Vagina (tissue), 2 donors: ENCODE measurements at places on chromosomes 5 and 9. TPM values are rescaled to one million over a fixed set of nuclear protein-coding genes. Genes with fewer than 3 reads are reported as not detected.

The SHISAL2B gene
- total RNA-seq, result not detected

The FAM120A gene
- 98.2 TPM for total RNA-seq

The C5orf46 gene
- total RNA-seq, result not detected

The ABLIM3 gene
- 50.8 TPM for total RNA-seq

The SPAG8 gene
- total RNA-seq, result not detected

The SLU7 gene
- 24.3 TPM for total RNA-seq

The GTF2H2 gene
- 10.8 TPM for total RNA-seq

The TMOD1 gene
- 21.1 TPM for total RNA-seq

The SLC34A1 gene
- not detected for total RNA-seq

GRCh38 chr9:36991516-36992134 is 42.4 kb downstream of the PAX5 start:
- H3K27me3 ChIP-seq, result no peaks in the 10 kb centered on the region
- no peak for DNase-seq
- H3K36me3 ChIP-seq, result no peaks in the 10 kb centered on the region
- peaks cover 1% of the 10 kb centered on the region for H3K4me1 ChIP-seq

GRCh38 chr9:133347515-133347984 is 381 bp downstream of the MED22 start:
- H3K27me3 ChIP-seq, result no peaks in the 10 kb centered on the region
- DNase-seq, result no peak
- H3K27ac ChIP-seq, result peak overlapping the region; percentile 84
- H3K4me3 ChIP-seq, result peak overlapping the region; percentile 82
- H3K4me1 ChIP-seq, result peaks cover 31% of the 10 kb centered on the region

- peaks cover 66% of the 10 kb centered on the region for H3K4me1 ChIP-seq
- H3K4me3 ChIP-seq, result no peak overlapping the region
- no peak for DNase-seq
- no peaks in the 10 kb centered on the region for H3K36me3 ChIP-seq
Measured at GRCh38 chr9:136564379-136564988, 18.6 kb upstream of the NOTCH1 start.

DNA sequence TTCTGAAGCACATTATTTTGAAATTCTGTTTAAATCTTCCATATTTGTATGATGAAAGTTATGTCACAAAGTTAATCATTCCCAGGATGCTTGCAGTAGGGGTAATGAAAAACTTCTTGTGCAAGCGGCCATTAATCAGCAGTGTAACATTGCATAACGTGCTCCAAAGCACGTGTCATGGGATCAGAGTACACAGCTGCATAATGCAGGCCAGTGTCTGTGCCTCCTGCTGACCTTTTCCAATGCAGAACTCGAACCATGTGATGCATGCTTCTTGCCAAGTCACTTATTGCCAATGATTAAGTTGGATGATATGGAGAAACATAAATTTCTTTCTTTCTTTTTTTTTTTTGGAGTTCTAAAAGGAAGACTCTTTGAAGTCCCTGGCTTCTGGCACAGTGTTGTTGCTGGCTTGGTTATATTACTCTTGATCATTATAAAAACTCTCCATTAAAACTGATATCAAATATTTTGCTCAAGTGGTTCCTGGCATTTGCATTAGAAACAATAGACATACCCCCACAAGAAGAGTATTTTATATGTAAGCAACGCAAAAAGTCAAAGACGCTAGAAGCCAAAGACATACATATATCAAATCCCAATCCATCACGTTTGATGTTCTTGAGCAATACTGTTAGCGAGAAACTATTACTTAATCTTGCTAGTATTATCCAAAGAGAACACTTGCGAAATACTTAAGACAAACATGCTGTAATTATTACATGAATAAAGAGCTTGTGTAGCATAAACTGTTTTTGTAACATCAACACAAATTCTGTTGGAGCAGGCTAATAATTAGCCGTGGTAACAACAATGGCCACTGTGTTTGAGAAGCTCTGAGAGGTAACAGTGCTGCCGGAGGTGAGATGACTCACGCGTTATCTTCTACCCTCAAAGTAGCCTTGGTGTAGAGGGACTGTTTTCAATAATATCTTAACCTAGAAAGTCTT is 164.2 kb downstream of the AUH start:
- no peaks in the 10 kb centered on the region for H3K27me3 ChIP-seq
- H3K27ac ChIP-seq, result peak overlapping the region; percentile 95
- H3K36me3 ChIP-seq, result no peaks in the 10 kb centered on the region
- H3K4me1 ChIP-seq, result peaks cover 65% of the 10 kb centered on the region
- DNase-seq, result no peak

DNA sequence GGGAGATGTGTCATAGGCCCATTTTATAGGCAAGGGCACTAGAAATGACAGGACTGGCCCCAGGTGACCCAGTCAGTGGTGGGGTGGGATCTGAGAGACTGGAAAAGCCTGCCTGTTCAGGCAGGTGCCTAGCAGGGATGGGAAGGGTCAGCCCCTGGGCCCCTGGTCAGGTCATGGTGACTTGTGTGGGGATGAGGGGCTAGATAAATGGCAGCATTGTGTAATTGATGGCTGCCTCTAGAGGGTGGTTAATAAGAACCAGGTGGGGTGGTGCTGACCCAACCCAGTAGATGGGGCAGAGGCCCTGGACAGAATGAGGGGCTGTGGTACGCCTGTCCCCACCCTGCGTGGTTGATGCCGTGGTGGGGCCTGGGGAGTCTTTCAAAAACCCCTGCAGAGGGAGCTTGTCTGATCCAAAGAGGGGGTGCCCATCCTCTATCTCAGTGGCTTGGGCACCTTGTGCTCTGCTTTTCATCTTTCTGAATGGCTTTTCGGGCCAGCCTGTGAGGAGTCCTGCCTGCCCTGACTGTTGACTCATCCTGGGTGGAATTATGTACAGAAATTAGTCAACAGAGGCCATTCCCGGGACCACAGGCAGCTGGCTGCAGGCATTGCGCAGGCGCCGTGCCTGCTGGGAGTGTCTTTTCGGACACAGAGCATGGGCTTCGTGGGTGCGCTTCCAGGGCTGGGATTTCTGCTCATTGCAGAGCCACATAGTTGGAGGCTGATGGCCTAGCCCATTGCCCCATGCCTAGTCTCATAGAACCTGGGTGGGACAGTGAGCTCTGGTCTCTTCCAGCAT is 93.6 kb upstream of the PITX1 start:
- peaks cover 37% of the 10 kb centered on the region for H3K4me1 ChIP-seq
- no peak for DNase-seq
- no peaks in the 10 kb centered on the region for H3K27me3 ChIP-seq
- H3K27ac ChIP-seq, result peak overlapping the region; percentile 77
- H3K36me3 ChIP-seq, result no peaks in the 10 kb centered on the region
- H3K4me3 ChIP-seq, result no peak overlapping the region

DNA sequence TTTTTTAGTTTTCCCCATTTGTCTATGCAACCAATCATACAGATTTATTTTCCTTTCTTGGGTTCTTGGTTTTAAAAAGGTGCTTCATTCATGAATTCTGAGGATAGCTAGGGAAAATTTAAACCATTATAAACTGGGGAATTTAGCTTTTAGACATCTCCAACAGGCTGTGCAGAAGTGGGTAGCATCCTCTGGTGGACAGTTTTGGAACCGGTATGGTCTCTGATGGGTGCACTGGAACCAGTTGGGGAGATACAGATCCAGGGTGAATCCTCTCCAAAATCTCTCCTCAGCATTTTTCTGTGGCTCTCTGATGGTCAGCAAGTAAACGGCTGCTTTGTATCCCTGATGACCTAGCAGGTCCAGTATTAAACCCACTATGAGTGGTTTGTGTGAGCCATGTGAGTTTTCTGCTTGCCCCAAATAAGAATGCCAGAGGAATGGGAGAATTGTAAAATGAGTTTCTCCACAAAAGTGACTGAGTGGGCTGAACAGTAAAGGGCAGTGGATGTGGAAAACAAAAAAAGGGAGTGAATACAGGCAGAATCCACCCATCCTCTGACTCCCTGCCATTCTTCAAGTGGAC is 9.1 kb upstream of the DNAJC25 start:
- no peak for DNase-seq
- no peaks in the 10 kb centered on the region for H3K4me1 ChIP-seq
- H3K27ac ChIP-seq, result no peak overlapping the region
- no peaks in the 10 kb centered on the region for H3K27me3 ChIP-seq
- H3K4me3 ChIP-seq, result no peak overlapping the region

GRCh38 chr5:9176641-9177040 is 369.2 kb downstream of the SEMA5A start:
- H3K36me3 ChIP-seq, result no peaks in the 10 kb centered on the region
- H3K4me1 ChIP-seq, result no peaks in the 10 kb centered on the region
- no peaks in the 10 kb centered on the region for H3K27me3 ChIP-seq
- H3K4me3 ChIP-seq, result no peak overlapping the region

DNA sequence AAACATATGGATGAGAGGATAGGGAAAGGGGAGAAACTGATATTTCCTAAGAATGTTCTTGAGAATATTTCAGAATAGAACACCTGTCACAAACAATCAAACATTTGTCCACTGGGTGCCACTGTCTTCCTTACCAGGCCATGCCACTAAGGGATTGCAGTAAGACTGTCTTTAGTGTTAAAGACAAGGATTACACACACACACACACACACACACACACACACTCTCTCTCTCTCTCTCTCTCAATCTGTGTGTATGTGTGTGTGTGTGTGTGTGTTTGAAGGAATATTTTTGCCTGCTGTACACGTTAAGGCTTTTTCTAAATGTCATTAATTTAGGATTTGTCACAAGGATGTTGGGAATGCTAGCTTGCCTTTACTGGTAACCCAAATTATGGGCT is 54.4 kb downstream of the CCDC192 start:
- no peaks in the 10 kb centered on the region for H3K4me1 ChIP-seq
- DNase-seq, result no peak
- no peak overlapping the region for H3K27ac ChIP-seq
- H3K4me3 ChIP-seq, result no peak overlapping the region
- H3K27me3 ChIP-seq, result no peaks in the 10 kb centered on the region
- no peaks in the 10 kb centered on the region for H3K36me3 ChIP-seq

- peaks cover 18% of the 10 kb centered on the region for H3K4me1 ChIP-seq
- H3K36me3 ChIP-seq, result no peaks in the 10 kb centered on the region
- peak overlapping the region; percentile 98 for H3K27ac ChIP-seq
- no peaks in the 10 kb centered on the region for H3K27me3 ChIP-seq
Measured at GRCh38 chr5:43019614-43020398, 20.3 kb downstream of the ANXA2R start.

DNA sequence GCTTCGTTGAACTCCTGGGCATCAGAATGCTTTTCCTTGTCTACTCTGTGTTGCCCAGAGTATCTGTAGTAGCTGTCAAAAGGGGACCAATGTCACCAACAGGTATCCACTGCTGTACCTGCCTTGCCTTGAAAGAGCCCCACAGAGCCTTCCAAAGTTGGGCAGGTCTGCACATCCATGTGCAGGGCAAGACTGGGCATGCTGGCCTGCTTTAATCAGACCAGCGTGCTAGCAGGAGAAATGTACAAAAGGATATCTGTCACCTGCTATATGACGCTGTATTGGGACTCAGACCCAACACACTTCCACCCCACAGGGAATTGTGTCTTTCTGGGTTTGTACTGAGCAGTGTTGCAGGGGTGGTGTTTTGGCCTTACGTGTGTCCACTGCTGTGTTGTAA is 11.9 kb downstream of the DELE1 start:
- H3K4me3 ChIP-seq, result no peak overlapping the region
- H3K27me3 ChIP-seq, result no peaks in the 10 kb centered on the region
- DNase-seq, result no peak
- H3K27ac ChIP-seq, result no peak overlapping the region
- peaks cover 5% of the 10 kb centered on the region for H3K4me1 ChIP-seq
- H3K36me3 ChIP-seq, result peaks cover 68% of the 10 kb centered on the region

DNA sequence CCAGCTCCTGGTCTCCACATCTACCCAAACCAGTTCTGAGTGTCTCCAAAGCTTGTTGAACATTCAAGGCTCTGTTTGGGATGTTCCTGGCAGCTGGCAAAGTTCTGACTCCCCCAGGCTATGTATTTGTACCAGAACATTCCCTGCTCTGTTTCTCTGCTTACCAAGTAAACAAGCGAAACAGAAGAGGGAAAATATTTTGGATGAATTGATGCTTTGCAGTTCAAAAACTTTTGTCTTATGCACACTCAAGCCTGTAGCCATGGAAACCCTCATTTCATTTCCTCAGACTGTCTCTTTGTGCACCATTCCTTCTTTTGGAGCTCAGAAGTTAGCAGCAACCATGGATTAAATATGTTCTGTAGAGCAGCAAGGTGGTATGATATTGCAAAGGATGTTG is 145.8 kb downstream of the ACTL7B start:
- no peaks in the 10 kb centered on the region for H3K27me3 ChIP-seq
- DNase-seq, result no peak
- peaks cover 16% of the 10 kb centered on the region for H3K4me1 ChIP-seq
- no peak overlapping the region for H3K27ac ChIP-seq
- no peaks in the 10 kb centered on the region for H3K36me3 ChIP-seq

GRCh38 chr9:91127653-91128052 is 234.1 kb downstream of the AUH start:
- peaks cover 14% of the 10 kb centered on the region for H3K4me1 ChIP-seq
- no peak for DNase-seq
- no peak overlapping the region for H3K4me3 ChIP-seq

DNA sequence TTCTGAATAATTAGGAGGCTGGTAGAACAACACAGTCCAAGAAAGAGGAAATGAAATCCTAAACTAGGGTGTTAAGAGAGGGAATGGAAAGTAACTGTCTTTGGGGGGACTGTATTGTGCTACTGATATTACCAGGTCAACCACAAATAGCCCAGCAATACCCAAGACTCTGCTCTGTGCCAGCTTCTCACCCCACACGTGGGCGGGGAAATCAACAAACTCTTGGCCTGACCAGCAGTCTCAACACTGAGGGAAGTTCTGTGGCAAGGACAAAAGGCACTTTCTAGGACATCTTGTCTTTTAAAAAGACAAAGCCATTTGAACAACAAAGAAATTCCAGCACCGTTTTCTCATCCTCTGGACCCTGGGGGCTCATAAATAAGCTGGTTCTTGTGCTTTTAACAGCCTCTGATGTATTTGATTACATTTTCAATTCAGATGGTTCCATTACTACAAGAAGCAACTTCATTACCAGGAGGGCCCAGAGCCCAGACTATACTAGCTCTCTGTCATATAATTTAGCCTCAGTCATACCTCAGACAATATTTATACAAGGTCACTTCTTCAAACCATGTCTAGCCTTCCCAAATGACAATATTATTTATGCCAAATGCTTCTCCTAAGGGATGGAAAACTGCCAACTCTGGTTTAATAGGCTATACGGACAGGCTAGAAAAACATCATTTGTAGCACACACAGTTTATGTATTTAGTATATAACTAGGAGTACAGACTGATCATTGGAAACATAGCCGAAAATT is 297.8 kb downstream of the CWC27 start:
- H3K27me3 ChIP-seq, result no peaks in the 10 kb centered on the region
- no peak overlapping the region for H3K27ac ChIP-seq
- no peak overlapping the region for H3K4me3 ChIP-seq
- H3K4me1 ChIP-seq, result no peaks in the 10 kb centered on the region

DNA sequence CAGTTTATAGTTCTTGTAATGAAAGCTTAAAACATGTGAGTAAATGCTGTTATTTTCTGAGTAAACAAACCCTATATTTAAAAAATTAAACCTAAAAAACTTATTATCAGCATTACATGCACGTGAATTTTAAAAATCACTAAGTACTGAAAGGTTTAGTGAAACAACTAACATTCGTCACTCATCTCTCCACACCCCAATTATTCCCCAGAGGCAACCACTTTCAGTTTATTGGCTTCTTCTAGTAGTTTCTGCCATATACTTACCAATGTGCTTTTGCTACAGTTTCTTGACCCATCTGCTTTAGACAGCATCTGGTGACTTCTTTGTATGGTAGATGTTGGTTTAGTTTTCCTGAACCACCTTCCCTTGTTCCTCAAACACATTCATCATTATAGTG is 58.1 kb downstream of the ANGPTL2 start:
- no peak for DNase-seq
- no peak overlapping the region for H3K27ac ChIP-seq
- peaks cover 10% of the 10 kb centered on the region for H3K4me1 ChIP-seq
